Neural progenitor cell (in vitro differentiated cells): ENCODE measurements at places on chromosomes 11 and 22. TPM values are rescaled to one million over a fixed set of nuclear protein-coding genes. Genes with fewer than 3 reads are reported as not detected.

- DNase-seq = no peak
These were observed 17.7 kb downstream of the TPCN2 start for GRCh38 chr11:69066122-69067112.

- DNase-seq = no peak
These were observed 792.5 kb upstream of the LRRC4C start for GRCh38 chr11:42251984-42252383.

GRCh38 chr11:83639995-83640758 is 354.0 kb upstream of the CCDC90B start:
- DNase-seq = no peak

- DNase-seq = no peak
These were observed 28.0 kb downstream of the ADA2 start for GRCh38 chr22:17191163-17191784.

GLYATL1 gene
- 9.1 and 10.9 TPM in 2 replicates for total RNA-seq

- DNase-seq = no peak
These were observed 109.6 kb downstream of the WT1 start for GRCh38 chr11:32325725-32326124.

MPZL3 gene
- total RNA-seq = 1.1 and 5.7 TPM in 2 replicates

GRCh38 chr11:93537767-93538261 is 5.4 kb downstream of the SMCO4 start:
- no peak for DNase-seq

BEST1 gene
- total RNA-seq = 0.15 TPM in 1 of 2 replicates, not detected in the other

DNA sequence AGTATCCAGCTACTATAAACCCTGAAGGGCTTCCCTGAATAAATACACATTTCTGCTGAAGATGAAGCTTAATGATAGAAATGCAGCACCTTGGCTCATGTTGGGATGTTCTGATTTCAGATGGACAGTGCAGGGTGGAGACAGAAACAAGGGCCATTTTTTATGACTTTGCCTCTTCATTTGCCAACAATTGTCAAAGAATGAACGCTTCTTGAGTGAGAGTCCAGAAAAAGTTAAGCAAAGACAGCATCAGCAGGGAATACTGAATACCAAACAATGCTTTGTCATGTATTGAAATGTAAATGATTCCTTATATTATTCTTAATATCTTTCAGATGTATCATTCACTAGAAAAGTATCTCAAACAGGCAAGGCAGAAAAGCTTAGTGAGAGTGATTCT is 84.9 kb downstream of the TRPC6 start:
- DNase-seq = no peak

DNA sequence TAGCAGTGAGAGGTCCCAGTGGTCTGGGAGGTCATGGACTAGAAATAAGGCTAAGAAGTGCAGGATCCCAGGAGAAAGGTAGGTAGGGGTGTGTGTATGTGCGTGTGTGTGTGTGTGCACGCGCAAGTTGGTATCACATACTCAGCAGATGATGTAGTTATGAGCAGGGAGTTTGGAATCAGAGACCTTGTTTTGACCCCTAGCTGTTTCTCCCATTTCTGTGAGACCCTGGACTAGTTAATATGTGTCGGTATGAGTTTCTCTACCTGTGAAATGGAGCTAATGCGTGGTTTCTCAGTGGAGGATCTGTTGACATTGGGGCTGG is 1.3 kb downstream of the SERPING1 start:
- DNase-seq = no peak

GRCh38 chr11:72618803-72619202 is 55.4 kb downstream of the PDE2A start:
- DNase-seq = no peak

GRCh38 chr22:26445577-26446275 is 16.7 kb downstream of the ASPHD2 start:
- DNase-seq = no peak

GRCh38 chr11:48111891-48112290 is 104.7 kb upstream of the OR4B1 start:
- DNase-seq = no peak

- DNase-seq = no peak
These were observed 69.0 kb upstream of the ZBED5 start for GRCh38 chr11:10926801-10927211.

GRCh38 chr11:103585401-103585800 is 451.0 kb upstream of the DDI1 start:
- no peak for DNase-seq

- no peak for DNase-seq
These were observed 14.7 kb downstream of the GATD1 start for GRCh38 chr11:762421-763072.

API5 gene
- 155 and 239 TPM in 2 replicates for total RNA-seq

GRCh38 chr11:69253028-69253427 is 40.9 kb upstream of the MYEOV start:
- DNase-seq = no peak

GRCh38 chr22:24822471-24822870 is 16.5 kb downstream of the SGSM1 start:
- no peak for DNase-seq

DNA sequence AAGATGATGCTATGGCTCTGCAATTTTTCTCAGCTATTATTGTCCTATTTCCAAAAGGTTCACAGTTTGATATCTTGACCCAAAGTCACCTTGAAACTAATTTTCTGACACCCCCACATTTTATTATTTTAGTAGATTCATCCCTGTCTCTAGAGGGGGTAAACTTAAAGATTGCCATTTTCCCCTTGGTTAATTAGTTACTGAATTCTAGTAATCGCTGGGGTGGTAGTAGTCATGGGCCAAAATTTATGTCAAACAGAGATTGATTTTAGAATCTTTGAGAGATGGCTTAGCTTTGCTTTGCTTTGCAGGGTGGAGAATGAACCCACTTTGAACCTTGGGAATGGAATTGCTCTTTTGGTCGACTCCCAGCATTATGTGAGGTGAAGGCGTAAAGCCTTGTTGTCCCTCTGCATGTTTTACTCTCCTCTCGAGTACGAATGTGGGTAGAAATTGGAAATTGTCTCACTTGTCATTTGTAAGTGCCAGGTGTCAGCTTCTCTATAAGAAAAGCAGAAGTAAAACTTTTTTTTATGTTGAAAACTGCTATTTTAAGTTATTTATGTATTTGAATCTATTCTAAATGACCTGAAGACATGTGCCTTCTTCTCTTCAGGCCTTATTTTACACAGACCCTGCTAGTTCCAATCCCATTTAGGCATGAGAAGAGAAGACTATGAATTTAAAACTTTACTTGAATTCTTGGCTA is 42.4 kb upstream of the RCE1 start:
- DNase-seq = no peak
